Muscle of arm (tissue), 14 donors: ENCODE measurements at places on chromosomes 7 and 10.

DNA sequence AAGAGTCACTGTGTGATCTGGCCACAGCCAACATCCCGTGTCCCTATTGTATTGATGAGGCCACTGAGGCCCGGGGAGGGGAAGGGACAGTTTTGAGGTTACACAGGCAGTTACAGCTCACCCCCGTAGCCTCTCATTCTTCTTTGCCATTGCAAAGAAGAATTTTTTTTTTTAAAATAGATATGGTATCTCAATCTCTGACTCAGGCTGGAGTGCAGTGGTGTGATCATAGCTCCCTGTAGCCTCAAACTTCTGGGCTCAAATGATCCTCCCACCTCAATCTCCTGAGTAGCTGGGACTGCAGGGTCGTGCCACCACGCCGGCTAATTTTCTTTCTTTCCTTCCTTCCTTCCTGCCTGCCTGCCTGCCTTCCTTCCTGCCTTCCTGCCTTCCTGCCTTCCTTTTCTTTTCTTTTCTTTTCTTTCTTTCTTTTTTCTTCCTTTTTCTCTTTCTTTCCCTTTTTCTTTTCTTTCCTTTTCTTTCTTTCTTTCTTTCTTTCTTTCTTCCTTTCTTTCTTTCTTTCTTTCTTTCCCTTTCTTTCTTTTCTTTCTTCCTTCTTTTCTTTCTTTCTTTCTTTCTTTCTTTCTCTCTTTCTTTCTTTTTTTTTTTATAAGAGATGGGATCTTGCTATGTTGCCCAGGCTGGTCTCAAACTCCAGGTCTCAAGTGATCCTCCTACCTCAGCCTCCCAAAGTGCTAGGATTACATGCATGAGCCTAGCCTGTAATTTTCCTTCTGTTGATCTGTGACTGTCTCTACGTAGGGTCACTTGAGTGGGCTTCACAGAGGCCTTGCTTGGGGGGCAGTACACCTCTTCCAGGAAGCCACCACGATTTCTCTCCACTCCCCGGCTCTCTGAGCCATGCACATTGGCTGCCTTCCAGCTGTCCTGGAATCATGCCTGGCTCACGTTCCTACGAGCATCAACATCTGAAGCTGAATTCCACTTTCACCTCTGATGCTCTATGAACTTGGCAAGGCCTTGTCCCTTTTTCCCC lies 31.3 kb downstream of the TMEM270 start:
- no peak for DNase-seq

DNA sequence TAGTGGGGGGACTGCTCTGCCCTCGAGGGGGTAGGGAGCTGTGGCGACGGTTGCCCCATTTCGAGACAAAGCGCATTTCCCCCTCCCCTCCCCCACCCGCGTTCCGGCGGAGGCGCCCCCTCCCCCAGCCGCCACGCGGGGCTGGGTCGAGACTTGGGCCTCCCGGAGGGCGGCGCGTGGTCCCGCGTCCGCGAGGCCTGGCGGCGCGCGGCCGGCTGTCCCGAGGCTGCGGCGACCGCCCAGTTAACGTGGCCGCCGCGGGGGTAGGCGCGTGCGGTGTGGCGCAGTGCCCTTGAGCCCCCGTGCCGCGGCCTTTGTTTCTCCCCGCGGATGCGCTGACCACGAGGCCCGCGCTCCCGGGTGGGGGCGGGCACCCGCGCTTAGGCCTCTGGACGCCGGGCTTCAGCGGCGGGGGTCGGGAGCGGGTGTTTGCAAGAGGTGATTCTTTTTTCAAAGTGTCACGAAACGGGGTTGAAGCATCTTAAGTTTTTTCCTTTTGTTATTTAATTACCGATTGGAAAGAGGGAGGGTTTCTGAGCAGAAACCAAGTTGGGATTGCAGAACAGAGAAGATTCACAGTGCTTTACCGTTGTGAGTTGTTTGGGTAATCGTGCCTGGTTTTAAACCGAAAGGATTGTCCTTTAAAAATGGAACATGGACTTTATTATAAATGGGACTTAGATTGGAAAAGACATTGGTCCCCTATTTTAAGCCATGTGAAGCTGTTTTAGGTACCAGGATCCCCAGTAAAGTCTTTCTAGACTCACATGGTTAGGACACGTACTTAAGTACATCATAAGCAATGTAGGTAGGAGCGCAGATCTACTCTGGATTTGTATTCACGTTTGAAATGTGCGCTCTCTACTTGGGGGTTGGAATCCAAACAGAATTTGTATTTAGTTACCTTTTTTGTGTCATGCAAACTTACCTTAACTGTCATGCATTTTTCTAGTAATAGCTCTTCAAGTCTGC lies 760 bp downstream of the CBX3 start:
- peak; percentile 53 for DNase-seq

- DNase-seq: peak; percentile 40
Measured at GRCh38 chr10:63217120-63217605, 84.0 kb downstream of the NRBF2 start.

GRCh38 chr10:71211053-71211452 lies 1.3 kb upstream of the UNC5B start:
- no peak for DNase-seq

DNA sequence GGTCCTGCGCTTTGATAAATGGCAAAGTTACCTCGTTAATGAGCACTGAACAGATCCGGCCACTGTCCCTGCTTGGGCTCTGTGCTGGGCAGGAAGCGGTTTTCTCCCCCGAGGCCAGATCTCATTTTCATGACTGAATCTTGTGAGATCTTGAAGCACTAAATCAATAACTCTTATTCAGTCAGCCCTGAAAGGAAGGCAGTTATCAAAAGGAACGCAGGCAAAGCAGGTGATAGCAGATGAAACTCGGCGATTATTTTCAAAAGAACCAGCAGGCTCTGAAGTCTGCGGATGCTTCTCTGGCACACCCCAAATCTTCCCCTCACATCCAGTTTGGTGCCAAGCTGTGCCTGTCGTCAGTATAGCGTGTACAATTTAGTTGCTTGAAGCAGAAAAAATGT lies 228.7 kb downstream of the BAMBI start:
- DNase-seq: no peak

GRCh38 chr10:132685921-132686680 lies 99.8 kb downstream of the NKX6-2 start:
- no peak for DNase-seq

GRCh38 chr7:150835019-150835418 lies 17.3 kb upstream of the AOC1 start:
- DNase-seq: no peak

- no peak for DNase-seq
Measured at GRCh38 chr10:130871406-130871805, 440.1 kb downstream of the TCERG1L start.

GRCh38 chr10:11854301-11854700 lies 31.1 kb downstream of the PROSER2 start:
- DNase-seq: no peak
